Activated T-cell treated with anti-CD3 and anti-CD28 coated beads, Interleukin-2, amount 50 U/mL, for 48 hours (primary cell): ENCODE measurements at places on chromosomes 6 and 20.

GRCh38 chr6:109260126-109260525 lies 122.1 kb downstream of the CD164 start:
- DNase-seq: no peak

DNA sequence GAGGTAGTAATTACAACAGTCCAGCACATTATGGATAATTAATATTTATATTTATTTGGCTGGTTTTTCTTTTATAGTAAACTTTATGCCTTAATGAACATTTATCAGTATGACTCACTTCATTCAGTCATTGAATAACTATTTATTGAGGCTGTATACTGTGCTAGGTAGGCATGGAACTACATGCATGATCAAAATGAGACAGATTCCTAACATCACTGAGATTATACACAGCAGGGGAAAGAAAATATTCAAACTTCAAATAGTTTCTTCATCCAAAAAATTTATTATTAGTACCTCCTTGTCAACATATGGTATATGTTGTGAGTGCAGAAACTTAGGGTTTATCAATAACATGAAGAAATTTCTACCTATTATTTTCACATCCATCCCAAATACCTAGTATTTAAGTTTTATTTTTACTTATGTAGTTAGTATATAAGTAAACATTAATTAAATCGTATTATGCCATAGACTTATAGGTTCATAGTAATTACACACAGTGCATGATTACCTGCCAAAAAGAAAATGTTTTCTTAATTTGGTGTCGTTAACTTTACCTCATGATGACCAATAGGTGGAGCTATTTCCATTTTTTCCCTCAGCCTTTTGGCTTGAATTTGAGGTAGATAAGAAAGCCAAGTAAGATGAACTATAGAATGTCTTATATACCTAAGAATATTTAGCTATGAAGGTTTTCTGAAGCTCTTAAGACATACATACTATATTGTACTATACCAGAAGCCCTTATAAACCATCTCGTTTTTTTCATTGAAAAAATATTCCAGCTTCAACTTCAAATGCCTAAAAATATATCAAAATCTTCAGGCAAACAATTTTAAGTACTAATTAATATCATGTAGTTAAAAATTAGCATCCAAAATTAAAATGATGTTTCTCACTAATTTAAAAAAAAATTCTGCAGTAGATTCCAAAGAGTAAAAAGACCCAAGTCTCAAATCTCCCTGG lies 12.5 kb upstream of the TMEM30A start:
- DNase-seq: no peak

- DNase-seq: no peak
Observed at GRCh38 chr6:112912416-112913101, 565.4 kb downstream of the RFPL4B start.

DNA sequence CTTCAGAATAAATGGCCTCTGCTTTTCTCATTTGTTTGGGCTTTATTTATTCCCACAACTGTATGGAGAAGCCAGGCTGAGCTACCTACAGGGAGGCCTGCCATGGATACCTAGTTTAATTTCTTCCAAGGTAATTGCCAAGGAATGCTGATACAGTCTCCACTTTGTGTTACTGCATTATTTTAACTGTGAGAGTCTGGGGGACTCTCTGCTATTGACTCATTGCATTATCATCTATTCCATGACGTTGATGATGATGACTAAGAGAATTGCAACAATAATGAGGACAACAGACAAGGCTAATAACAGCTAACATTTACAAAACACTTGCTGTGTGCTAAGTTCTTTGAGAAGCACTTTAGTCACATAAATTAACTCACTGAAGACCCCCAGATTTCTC lies 88.3 kb upstream of the COL21A1 start:
- DNase-seq: no peak

- no peak for DNase-seq
Observed at GRCh38 chr20:38190936-38191371, 25.9 kb upstream of the TGM2 start.

GRCh38 chr6:144585217-144585814 lies 300.2 kb downstream of the UTRN start:
- no peak for DNase-seq

DNA sequence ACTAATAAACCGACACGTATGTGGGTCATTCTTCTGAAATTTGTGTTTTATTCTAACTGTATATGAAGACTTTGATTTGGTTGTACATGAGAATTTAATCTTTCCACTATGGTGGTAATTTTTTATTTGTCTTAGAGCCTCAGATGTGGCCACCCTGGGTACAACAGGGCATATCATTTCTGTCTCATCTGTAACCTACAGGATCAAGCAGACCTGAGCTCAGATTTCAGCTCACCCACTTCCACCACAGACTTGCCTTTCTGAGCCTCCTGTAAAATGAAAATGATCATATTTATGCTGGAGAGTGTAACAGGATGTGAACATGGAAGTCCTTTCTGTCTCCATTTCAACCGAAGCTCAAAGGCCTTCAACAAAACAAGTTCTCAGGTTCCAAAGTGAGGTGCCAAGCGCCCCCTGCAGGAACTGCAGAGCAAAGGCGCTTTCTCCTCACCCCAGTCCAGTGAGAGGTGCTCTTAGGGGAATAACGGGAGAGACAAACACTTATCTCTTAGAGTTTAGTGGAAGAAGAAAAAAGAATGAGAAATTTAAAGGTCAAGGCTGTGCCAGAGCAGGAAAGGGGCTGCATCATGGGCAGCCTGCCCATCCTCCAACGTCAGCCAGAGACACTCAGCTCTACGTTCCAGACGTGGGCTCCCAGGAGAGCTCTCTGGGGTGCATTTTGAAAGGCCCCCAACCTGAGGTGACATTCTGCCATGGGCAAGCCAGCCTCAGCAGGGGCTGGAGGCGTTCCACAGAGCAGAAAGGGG lies 23.0 kb upstream of the CD24 start:
- peak; percentile 74 for DNase-seq

- DNase-seq: no peak
Observed at GRCh38 chr20:11698124-11698523, 219.6 kb upstream of the BTBD3 start.

GRCh38 chr6:8135276-8135675 lies 32.9 kb upstream of the EEF1E1 start:
- no peak for DNase-seq

- no peak for DNase-seq
Observed at GRCh38 chr6:147689398-147689797, 180.9 kb downstream of the SAMD5 start.

GRCh38 chr6:51349857-51350256 lies 531.2 kb downstream of the TFAP2B start:
- DNase-seq: no peak

- no peak for DNase-seq
Observed at GRCh38 chr6:98547634-98548033, 286.7 kb upstream of the POU3F2 start.

- DNase-seq: no peak
Observed at GRCh38 chr6:69232008-69232407, 564.8 kb downstream of the LMBRD1 start.

DNA sequence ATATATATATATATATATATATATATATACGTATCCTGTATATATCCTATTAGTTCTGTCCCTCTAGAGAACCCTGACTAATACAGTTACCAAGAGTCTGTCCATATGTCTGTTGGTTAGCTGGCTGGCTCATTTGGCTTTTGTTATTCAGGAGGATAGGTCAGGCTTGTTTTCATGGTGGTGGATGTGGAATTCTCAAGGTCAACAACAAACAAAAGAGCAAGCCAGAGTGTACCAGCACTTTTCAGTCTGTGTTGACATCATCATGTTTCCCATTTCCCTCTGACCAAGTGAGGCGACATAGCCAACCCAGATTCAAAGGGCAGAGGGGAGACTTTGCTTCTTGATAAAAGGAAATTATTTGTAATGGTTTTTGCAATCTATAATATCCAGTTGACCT lies 88.5 kb upstream of the PTCHD4 start:
- DNase-seq: no peak

- DNase-seq: no peak
Observed at GRCh38 chr6:90375681-90376439, 79.2 kb upstream of the BACH2 start.

GRCh38 chr6:50381099-50381415 lies 331.3 kb upstream of the DEFB112 start:
- DNase-seq: no peak

DNA sequence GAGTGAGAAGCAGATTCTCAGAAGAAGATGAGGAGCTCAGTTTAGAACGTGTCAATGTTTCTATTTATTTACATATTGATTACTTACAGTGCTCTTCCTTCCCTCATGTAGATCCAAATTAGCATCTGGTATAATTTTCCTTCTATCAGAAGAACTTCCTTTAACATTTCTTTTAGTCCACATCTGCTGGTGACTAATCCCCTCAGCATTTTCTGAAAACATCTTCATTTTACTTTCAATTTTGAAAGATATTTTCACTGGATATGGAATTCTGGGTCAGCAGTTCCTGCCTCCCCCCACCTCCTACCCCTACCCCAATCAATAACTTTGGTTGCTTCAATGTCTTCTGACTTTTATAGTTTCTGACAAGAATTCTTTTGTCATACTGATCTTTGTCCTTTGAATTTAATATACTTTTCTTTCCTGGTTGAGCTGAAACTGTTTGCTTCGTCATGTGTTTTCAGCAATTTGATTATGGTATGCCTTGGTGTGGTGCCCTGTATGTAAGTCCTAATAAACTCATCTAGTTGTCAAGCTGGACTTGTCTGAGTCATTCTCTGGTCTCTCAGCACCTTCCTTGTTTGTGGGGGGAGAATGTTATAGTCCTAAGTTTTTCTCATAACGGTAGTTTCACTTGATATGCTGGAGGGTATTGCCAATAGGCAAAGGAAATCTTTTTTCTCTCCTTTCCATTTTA lies 57.0 kb downstream of the SMPDL3A start:
- no peak for DNase-seq

DNA sequence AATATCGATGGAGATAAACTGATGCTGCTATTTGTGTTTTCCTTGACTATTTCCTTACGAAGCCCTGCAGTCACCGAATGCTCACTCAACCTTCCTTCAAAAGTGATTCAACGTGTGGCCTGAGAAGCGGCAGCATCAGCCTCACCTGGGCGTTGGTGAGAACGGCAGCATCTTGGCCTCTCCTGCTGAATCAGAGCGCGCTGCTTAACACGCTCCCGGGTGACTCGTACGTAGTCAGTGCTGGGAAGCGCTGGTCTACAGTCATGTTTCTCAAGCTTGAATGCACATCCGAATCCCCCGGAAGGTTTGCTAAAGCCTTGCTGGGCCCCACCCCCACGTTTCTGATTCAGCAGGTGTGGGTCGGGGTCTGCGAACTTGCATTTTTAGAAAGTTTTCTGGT lies 214.1 kb upstream of the RREB1 start:
- no peak for DNase-seq

DNA sequence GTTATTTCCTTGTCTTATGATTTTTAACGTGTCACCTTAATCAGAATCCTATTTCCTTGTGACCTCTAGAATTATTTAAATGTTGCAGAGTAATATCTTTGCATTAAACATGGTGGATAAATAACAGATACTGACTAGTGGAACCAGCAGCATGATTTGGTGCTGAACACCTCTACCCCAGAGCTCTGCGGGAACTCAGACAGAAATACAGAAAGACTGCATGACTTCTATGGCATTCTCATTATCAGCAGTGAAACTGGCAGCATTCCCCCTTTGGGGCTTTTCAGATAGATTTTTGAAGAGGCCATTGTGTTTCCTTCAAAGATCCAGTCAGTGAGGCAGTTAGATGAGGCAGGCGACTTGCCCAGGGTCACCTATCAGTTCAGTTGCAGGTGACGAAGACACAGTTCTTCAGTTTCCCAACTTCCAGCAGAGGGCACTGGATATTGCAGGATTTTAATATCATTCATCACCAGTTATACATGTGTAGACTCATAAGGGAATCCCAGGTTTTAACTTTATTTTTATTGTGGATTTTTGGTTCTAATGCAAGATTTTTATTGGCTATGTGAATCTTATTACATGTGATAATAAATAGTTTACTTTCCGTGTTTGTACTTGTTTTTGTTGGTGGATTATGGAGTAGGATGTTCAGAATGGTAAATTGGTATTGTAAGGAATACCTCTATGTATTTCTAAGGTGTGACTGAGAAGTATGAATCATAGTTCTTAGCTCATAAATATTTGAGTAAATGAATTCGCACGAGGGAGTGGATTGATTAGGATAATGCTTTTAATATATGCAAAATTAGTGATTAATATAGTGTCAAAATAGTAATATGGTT lies 81.3 kb downstream of the AFDN start:
- DNase-seq: no peak
